ENCODE measurements at places on chromosomes 5 and 9.
A peak's percentile ranks its signal among the peaks of the same experiment; 100 is the strongest.

- no peak for DNase-seq
Observed at GRCh38 chr5:17907094-17907493, 272.8 kb downstream of the TAF11L14 start.

- no peak for DNase-seq
Observed at GRCh38 chr9:5853617-5854016, 20.7 kb upstream of the ERMP1 start.

DNA sequence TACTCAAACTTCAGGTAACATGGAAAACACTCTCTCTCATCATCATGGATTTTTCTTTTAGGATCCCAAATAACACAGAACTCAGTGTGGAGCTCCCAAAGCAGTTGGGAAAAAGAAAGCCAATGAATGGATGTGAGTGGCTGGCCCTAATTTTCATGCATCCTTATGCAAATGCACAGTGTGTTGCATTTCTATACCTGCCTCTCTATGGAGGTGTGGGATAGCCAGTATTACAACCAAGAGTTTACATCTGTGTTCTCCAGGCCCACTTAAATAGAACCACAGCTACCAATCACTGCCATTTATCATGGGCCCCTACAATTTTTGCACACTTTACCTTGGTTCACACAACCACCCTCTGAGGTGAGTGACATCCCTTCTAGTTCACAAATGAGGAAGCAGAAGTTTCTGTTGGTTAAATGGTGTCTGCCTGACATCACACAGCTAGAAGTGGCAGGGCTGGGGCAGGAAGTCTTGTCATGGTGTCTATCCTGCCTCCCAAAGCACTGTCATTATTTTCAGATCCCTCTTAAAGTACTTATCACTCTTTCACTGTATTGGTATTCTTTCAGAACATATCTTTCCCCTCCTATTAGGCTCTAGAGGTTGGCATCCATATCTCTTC is 17.3 kb downstream of the MAMDC2 start:
- no peak for DNase-seq

GRCh38 chr5:73215891-73216610 is 43.1 kb downstream of the TMEM174 start:
- peak; percentile 72 for DNase-seq

GRCh38 chr9:131319486-131319885 is 30.0 kb downstream of the PLPP7 start:
- DNase-seq = no peak

GRCh38 chr5:10115669-10116068 is 134.0 kb downstream of the ATPSCKMT start:
- no peak for DNase-seq

GRCh38 chr5:176528301-176528700 is 8.9 kb downstream of the RNF44 start:
- DNase-seq = no peak

DNA sequence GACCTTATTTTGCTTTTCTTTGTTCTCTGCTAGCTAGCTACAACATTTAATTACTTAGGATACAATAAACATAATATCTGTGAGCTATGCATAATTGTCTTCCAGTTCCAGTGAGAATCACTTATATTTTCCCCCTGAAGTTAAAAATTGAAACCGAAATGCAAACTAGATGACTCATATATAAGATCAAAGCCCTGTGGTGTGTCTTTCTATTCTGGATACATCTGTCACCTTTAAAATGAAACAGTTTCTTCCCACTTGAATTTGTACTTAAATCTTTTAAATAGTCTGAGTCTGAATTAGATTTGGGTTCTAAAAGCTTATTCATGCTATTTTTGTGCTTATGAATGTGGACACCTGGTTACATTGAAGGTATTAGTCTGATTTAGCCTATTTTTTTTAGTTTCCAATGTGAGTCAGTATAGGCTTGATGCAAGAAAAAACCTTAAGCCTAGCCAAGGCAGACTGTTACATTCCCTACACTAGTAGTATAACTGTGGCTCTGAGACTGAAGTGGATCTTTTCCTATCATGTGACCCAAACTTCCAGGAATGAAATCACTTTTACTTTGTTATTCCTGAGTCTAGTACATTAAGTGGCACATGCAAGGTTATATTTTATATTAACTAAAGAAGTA is 703.5 kb upstream of the RGMB start:
- DNase-seq = no peak

- DNase-seq = no peak
Observed at GRCh38 chr9:136829412-136829811, 12.9 kb upstream of the AJM1 start.

- no peak for DNase-seq
Observed at GRCh38 chr5:144583541-144584449, 413.1 kb downstream of the KCTD16 start.

DNA sequence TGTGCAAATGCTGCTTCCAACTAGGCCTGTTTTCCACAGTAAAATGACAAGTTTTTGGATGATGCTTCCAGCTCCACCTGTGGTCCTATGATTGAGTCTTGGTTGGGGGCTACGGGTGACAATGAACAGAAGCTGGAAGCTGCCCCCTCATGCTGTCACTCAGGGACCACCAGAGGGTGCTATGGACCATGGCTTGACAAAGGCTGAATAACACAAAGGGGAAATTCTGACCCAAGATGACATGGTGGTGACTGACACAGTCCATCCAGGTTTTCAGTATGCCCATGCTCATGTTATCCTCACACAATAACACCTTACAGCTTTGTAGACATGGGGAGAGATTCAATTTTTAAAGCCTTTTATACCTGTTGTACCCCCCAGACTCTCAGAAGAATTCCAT is 23.9 kb upstream of the SAP30L start:
- DNase-seq = no peak

GRCh38 chr5:77308154-77308960 is 97.9 kb downstream of the PDE8B start:
- no peak for DNase-seq

GRCh38 chr5:126912616-126913200 is 117.7 kb downstream of the MARCHF3 start:
- no peak for DNase-seq

DNA sequence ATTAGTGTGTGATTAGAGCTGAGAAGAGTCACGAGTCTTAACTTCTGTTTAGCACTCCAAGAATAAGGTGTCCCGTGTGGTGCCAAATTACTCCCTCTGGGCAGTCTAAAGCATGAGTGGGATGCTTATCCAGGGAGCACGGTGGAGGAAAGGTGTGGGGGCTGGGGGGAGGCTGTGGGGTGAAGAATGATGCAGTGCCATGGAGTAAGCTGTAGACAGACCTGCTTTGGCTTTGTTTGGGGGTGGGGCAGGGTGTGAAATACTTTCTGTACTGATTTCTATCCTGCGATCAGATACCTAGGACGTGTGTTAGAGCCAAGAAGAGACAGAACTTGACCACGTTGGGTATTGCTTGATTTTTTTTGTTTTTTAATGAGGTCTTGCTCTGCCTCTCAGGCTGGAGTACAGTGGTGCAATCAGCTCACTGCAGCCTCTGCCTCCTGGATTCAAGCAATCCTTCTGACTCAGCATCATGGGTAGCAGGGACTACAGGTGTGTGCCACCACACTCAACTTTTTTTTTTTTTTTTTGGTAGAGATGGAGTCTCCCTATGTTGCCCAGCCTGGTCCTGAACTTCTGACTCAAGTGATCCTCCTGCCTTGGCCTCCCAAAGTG is 232.8 kb downstream of the MAN2A1 start:
- DNase-seq = no peak

- DNase-seq = no peak
Observed at GRCh38 chr5:178152491-178153444, 917 bp downstream of the NHP2 start.

DNA sequence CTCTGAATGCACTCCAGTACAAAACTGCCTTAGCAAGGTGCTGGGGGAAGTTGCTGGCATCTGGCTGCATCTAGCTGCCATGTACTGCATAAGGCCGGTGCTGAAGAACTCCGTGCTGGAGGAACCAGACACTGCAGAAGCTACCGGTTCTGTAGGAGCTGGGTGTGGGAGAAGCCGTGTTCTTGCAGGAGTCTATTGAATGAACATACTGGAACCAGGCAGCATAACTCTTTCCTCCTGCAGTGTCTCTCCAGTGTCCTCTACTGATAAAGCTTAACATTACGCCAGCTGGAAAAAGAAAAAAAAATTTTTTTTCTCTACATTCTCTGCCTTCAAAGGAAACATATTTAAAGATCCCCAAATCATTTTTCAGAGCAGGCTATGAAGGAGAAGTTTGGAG is 38.5 kb downstream of the VPS13A start:
- DNase-seq = no peak

DNA sequence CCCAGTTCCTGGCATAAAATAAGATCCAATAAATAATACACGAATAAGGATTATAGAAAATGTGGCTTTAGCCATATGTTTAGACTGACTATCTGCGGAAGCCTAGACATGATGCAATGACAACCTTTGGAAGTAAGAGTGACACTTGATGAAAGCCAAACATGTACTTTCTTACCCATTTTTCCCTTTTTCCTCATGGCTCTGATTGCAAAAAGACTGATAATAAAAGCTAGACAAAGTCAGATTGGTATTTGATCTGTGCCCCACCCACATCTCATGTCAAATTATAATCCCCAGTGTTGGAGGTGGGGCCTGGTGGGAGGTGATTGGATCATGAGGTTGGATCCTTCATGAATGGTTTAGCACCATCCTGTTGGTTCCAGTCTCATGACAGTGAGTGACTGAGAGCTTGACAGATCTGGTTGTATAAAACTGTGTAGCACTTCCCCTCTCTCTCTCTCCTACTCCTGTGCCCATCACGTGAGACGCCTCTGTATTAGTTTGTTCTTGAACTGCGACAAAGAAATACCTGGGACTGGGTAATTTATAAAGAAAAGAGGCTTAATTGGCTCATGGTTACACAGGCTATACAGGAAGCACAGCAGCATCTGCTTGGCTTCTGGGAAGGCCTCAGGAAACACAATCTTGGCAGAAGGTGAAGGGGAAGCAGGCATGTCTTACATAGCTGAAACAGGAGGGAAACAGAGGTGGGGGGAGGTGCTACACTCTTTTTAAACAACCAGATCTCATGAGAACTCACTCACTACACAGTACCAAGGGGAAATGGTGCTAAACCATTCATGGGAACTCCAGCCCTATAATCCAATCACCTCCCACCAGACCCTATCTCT is 243.4 kb upstream of the PIK3R1 start:
- no peak for DNase-seq

GRCh38 chr5:40165106-40165788 is 514.5 kb upstream of the PTGER4 start:
- DNase-seq = no peak

DNA sequence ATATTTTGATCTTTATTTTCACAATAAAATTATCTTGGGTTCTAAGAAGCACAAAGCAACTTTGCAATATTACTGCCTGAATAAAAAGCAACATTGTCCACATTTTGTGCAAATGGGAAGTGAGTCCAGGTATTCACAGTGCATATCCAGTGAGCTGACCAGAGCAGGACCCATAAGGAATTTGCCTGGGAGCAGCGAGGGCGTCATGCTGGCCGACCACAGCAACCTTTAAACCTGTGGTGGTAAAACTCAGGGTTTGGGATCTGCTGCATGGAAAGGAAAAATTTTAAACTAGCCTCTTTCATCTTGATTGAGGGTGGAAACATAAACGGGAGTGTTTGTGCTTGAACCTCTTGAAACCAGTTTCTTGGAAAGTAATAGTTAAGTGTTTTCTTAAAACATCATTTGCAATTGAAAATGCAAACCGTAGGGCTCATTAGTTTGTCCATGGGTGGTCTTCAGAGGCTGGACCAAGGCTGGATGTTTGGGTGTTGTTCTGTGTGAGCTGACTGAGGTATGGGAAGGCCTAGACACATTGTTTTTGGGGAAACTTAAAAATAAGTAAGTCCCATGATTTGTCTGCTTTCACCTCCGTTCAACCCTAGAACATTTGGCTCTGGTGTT is 85.0 kb upstream of the ANKH start:
- no peak for DNase-seq

DNA sequence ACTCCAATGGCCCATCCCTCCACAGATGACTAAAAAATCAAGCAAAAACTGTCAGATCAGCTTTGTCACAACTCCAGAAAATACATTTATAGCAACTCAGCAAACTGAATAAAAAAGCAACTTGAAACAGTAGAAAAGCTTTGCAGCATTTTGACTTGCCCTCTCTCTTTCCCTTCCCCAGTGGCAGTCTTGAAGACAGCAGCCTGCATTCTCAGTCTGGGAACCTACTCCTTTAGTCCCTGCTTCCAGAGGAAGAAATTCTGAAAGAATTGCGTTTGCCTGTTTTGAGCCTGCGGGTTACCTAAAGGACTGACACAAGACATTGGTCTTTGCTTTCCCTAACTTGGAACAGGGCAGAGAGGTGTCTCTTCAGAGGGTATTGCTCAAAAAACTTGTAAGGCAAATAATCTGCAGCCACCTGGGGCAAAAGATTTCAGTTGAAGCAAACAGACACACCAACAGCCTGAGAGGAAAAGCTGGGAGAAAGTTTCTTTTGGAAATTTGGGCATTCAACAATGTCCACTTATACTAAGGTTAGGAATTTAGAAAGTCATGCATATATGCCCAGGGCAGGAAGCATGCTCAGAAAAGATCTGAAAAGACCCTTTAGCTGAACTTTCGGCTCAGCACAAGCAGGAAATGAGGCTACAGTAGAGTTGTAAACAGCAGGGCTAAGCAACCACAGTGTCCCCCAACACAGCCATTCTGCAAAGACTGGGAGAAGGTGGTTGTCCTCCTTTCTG is 15.2 kb upstream of the SLC35D2 start:
- DNase-seq = no peak

DNA sequence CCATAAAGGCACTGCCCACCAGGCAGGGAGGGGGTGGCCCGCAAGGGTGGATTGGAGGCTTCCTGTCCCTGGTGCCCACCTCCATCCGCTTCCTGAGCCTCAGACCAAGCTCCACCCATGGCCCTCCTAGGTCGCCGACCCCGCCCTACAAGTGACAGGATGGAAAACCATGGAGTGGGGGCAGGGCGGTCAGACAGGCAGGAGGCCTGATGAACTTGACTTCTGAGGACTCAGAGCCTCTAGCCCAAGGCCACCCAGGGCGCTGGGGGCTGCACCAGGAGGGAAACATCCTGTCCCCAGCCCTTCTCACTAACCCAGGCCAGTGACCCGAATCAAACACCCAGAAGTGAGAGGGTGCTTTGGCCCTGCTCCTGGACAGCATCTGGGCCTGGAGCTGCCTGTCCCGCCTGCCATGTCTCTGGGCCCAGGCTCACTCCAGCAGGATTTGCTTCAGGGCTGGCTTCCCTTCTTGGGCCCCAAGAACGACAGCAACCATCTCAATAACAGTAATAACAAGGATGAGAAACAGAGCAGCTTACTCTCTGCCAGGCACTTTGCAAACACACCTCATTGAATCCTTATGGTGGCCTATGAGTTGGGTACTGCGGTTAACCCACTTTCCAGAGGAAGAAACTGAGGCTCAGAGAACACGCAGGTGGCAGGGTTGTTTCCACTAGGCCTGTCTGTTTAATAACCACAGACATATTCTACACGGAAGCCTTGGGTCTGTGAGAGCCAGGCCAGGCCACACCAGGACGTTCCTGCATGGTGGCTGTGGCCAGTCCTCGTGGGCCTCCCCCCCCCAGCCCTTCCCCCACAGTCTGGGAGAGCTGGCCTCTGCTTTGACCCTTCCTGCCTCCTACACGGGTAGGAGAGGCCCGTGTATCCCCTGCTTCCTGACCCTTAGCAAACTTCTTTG is 4.4 kb upstream of the ST6GALNAC6 start:
- no peak for DNase-seq

GRCh38 chr5:55892479-55892878 is 41.3 kb downstream of the IL31RA start:
- peak; percentile 74 for DNase-seq

- no peak for DNase-seq
Observed at GRCh38 chr9:93345643-93346230, 105.7 kb upstream of the FAM120A start.

GRCh38 chr5:73950441-73950873 is 324.5 kb downstream of the ARHGEF28 start:
- no peak for DNase-seq
